ENCODE measurements at places on chromosomes 1 and 21.

DNA sequence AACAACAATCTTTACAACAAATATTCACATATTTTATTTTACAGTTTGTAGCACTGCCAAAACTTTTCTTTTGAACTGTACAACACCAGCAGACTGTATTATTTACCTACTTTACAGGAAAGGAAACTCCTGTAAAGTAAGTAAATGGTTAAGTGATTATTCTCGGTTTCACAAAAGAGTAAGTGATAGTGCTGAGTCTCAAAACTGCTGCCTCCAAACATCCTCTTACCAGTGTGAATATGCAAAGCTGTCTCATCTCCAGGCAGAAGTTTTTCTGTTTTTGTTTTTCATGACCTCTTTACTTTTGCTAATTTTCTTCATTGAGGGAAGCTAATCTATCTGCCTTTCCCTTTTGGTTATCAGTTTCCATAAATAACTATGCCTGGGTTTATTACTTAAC is 286.7 kb downstream of the SRGAP2C start:
- DNase-seq = no peak

DNA sequence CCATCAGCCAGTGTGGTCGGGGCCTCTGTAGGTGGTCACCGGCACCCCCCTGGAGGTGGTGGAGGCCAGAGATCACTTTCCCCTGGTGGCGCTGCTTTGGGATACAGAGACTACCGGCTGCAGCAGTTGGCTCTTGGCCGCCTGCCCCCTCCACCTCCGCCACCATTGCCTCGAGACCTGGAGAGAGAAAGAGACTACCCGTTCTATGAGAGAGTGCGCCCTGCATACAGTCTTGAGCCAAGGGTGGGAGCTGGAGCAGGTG is 961 bp downstream of the RBM15 start:
- no peak for DNase-seq

GRCh38 chr1:66624412-66625060 is 90.6 kb downstream of the SGIP1 start:
- no peak for DNase-seq

- DNase-seq = no peak
Observed at GRCh38 chr1:111832521-111833155, 76.9 kb downstream of the DDX20 start.

GRCh38 chr1:30040081-30041019 is 683.0 kb downstream of the MATN1 start:
- DNase-seq = no peak

GRCh38 chr1:88398338-88398737 is 285.7 kb upstream of the PKN2 start:
- DNase-seq = no peak

DNA sequence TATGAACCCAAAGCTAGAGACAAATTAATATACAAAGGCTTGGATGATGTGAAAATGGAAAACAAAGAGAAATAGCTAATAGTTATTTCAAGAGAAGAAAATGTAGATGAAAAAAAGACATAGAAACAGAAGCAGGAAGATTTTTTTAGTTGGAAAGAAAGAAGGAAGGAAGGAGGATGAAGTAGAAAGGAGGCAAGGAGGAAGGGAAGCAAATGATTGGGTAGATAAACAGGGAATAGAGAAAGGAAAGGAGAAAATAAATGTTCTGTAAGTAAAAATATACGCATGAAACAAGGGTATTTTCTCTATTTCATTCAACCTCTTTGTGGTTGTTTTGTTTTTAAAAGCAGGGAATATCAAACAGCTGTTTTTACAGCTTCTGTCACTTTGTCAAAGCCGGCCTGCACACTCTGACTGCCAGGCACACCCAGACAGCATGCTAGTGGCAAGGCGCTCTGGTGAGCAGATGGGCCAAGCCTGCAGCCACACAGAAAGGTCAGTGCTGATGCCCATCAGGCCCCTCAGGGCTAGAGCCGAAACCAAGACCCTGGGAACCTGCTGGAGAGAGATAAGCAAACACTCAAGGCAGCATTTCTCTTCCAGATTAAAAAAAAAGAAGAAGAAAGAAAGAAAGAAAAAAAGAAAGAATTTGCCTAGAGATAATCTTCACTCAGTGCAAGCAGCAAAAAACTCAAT is 72.9 kb upstream of the CTTNBP2NL start:
- no peak for DNase-seq

DNA sequence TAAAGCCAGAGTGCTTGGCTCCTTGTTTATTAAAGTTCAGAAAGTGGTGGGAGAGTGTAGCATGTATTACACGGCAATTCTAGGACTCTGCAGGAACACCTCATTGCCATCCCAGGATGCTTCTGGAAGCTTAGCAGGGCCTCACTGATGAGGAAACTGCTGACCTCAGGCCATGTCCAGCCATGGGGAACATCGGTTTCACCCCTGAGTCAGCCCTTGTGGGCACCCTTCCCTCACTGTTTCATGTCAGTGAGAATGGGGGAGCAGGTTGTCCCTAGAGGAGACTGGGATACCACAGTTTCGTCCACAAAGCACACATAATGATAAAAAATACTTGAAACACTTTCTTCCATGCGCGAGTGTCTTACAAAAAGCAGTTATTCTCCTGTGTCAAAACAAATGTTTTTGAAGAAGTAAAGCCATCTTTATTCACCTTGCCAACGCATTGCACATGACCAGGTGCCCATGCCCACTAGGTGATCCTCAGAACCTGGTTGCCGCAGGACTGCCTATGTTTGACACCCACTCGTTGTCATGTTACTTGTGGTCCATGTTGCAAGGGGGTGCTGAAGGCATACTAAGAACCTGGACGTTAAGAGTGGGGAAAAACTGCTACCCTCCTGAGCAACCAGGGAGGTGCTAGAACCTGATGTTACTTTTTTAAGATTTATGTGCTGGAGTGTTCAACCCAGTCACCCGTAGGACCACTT is 41.2 kb upstream of the TTC22 start:
- DNase-seq = no peak

GRCh38 chr1:209601809-209602657 is 18.5 kb downstream of the CAMK1G start:
- no peak for DNase-seq

- no peak for DNase-seq
Observed at GRCh38 chr1:78825561-78825960, 175.9 kb downstream of the IFI44 start.

DNA sequence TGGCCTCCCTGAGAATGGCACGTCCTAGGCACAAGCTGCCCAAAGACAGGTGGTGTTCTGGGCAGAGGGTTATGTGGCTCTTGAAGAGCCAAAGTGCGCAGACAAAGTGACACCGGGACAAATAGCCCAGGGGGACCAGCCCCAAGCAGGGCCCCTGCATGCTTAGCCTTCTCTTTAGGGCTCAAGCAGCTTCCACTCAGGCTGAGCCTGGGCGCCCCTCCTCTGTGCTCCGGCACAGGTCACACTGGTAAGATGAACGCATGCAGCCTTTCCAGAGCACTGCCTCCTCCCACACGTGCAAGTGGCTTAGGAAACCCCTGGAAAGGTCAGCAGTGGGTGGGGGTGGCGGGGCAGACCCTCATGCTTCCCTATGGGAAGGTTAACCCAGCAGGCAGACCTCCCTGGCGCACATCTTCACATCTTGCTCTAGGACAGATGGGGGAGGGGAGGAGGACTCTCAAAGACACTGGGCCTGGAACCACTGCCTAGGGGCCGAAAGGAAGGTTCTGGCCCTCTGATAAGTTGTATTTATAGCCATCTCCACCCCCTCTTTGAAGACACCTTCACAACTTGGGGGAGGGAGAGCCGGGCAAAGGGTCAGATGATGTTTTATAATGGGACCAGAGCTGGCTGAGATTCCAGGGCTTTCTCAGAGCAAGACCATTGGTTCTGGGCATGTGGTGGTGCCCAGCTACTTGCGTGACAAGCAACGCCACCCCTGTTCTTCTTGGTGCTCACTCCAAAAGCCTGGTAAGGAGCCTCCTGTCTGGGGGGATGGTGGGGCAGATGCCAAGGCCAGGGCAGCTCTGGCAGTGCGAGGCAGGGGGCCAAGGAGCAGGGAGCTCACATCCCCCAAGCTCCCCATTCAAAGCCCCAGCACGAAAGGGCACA is 5.5 kb downstream of the KLHL21 start:
- no peak for DNase-seq

DNA sequence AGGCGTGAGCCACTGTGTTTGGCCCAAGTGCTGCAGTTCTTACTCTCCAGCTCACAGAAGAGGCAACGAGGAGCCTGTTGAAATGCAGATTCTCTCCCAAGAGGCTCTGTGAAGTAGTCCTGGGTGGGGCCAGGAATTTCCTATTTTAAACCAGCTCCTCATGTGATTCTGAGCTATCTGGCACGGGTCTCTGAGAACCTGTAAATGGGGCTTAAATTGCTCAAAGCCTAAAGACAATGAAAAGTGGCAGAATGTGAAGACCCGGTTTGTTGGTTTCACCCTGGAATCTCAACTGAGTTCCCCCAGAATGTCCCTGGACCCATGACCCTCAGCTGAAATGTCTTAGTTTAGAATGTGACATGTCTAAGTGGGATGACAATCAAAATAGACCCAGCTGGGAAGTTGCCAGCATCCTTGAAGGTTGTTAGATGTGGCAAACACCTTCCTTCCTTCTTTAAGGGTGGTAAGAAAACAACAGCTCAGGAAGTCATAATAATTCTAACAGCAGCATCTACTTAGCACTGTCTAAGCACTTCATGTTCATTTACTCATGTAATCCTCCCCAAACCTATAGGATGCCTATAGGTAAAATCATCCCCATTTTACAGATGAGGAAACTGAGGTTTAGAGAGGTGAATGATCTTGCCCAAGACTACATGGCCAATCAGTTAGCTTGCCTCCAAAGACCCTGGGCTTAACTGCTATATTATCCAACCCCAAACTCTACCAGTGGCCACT is 20.9 kb upstream of the ATP5PO start:
- DNase-seq = no peak

- DNase-seq = no peak
Observed at GRCh38 chr1:33111965-33112364, 31.0 kb downstream of the AZIN2 start.

- DNase-seq = no peak
Observed at GRCh38 chr21:14325595-14325994, 57.4 kb downstream of the HSPA13 start.

GRCh38 chr21:37044643-37045042 is 28.2 kb downstream of the PIGP start:
- no peak for DNase-seq

- DNase-seq = no peak
Observed at GRCh38 chr1:59025898-59026426, 242.1 kb upstream of the JUN start.

DNA sequence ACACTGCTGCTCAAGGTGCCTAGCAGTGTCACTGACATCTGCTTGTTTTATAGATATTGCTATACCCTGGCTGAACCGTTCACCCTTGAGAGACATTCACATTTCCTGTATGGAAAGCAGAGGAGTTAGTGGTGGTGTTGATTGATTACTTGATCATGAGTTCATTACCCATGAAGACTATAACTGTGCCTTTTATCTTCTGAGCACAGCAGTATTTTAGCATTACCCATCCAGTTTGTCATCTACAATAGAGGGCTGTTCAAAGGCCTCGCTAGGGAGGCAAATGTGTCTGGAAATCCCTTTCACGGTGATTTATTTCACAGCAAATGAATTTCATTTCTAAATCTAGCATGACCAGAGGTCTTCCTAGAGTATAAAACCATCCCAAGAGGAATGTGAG is 160.0 kb downstream of the DNM3 start:
- DNase-seq = no peak

GRCh38 chr1:44061857-44062256 is 30.6 kb upstream of the SLC6A9 start:
- DNase-seq = no peak

GRCh38 chr1:7940745-7941436 is at the start of gene TNFRSF9:
TSS of gene TNFRSF9 (minus strand) at chr1:7940839. CDS start at chr1:7939994, 845 bp downstream.
- no peak for DNase-seq

DNA sequence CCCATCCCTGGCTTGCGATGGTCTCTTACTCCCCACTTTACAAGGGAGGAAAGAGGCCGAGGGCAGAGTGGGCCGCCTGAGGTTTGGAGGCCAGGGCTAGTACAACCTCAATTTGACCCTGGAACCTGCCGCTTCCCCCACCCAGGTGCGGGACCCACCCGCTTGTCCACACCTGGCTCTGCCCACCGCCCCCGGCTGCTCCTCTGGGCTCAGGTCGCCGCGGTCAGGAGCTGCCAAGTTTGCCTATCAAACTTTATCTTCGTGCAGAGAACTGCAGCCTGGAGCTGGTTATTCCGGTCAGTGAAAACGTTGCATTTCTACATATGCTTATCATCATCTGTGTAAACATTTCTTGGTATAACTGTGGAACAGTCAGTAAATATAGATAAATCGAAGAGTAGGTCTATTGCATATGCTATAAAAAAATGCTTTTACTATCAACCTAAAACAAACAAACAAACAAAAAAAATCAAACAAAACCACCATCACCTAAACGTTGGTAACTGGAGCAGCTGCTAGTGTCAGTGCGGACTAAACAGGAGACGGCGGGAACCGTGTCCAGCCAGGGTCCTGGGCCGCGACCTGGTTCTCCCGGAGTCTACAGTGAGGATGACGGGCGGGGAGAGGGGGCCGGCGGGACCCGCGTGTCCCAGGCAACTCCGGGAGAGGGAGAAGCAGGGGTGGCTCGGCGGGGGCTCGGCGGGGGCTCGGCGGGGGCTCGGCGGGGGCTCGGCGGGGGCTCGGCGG is 906 bp upstream of the ADARB1 start:
- no peak for DNase-seq

- DNase-seq = no peak
Observed at GRCh38 chr1:38846210-38846609, 13.4 kb downstream of the RRAGC start.

DNA sequence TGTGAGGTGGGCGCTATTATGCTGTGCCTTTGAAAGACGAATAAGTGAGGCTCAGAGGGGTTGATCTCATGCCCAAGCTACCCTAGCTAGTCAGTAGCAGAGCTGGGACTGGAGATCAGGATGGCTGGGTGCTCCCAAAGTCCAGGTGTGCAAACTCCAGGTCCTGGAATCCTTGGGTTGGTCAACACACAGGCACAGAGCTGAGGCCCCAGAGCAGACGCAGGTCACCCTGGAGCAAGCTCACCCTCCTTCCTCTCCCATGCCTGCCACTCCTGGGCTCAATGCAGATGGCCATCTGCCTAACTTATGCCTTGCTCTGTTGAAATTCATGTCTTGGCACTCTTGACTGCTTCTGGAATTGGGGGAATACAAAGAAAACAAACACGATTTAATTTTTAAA is 587.2 kb downstream of the PTPRU start:
- DNase-seq = no peak

GRCh38 chr1:44015206-44015605 is 16.1 kb downstream of the SLC6A9 start:
- DNase-seq = no peak

DNA sequence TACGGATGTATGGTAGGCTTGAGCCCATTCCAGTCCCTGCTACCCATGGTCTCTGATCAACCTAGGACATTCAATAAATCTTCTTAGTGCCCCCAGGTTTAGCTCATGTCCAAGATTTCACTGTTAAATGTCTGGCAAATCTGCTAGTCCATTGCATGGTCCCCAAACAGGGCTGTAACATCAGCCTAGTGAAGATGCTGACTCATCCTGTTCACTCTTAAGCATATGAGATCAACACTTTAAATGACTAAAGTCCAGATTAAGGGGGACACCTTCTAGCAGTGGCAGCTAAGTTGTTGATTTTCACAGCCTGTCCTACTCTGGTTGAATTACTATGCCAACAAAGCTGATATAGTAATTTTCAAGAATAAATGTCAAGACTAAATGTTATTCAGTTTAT is 46.5 kb upstream of the NUF2 start:
- DNase-seq = no peak

All from amygdala (tissue), 56 donors.